ENCODE measurements at places on chromosomes 6 and 20.

DNA sequence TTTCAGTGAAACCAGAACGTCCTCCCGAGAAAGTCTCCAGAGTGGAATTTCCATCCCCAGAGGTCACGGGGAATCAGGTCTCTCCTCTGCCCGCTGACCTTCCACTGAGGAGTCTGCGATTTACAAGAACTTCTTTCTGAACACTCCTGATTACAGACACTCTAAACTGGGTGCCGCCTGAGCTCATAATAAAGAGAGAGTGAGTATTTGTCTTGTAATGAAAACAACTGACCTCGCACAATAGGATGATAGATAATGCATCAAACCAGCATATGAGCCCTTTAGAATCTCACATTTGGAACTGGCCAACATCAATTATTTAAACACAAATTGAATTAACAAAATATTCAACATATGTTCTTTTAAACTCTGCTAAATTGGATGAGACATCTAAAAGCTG lies 47.5 kb downstream of the DLL1 start:
- DNase-seq = no peak

DNA sequence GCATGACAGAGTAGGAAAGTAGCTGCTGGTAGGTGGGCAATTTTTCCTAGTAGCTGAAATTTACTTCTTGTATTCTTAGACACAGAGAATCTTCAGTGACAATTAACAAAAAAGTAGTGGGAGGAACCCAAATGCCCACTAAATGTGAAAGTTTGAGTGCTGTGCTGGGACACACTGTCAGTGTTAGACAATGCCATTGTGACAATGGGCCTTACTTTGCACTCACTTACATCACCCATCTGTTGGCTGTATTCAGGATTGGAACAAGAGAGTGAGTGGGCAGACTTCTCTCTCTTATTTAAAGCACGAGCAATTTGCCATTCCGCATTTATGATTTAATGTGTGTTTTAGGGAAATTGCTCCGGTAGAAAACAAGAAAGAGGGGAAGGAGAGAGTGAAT lies 662.5 kb downstream of the CBLN4 start:
- DNase-seq = no peak

DNA sequence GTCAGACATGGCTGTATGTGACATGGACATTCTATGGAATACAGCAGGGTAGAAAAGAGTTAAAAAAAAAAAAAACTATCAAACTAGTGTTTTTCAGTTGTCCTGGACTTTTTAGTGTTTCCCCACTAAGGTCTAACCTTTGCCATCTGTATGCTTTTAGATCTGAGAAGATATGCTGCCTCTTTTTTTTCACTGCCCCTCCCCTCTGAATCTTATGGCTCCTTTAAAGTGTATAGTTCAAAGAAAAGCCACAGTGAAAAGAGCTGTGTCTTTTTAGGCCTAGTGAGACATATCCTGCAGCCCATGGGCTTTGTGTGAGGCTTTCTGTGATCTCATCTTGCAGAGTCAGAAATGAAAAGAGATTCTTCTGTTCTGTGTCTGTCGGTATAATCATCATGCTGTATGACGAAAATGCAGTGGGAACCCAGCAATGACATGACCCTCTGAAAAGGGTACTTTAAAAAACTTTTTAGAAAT lies 29.3 kb downstream of the ADGRG6 start:
- DNase-seq = no peak

DNA sequence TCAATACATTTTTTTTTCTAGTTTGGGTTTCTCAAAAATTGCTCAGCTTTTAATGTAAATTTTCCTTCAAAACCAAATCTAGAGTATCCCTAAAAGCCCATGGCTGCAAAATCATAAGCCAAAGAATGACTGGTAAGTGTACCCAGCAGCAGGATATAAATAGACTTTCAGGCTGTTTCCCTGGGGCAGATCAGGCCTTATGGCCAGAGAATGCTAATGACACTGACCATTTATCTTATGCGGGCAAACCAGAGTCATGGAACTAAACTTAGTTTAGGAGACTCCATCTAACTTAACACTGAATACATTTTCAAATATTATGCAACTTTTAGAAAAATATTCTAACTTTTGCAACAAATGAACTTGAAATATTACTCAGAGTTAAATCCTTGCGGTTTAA lies 7.4 kb downstream of the OSER1 start:
- no peak for DNase-seq
